ENCODE measurements at places on chromosomes 12 and 14.

DNA sequence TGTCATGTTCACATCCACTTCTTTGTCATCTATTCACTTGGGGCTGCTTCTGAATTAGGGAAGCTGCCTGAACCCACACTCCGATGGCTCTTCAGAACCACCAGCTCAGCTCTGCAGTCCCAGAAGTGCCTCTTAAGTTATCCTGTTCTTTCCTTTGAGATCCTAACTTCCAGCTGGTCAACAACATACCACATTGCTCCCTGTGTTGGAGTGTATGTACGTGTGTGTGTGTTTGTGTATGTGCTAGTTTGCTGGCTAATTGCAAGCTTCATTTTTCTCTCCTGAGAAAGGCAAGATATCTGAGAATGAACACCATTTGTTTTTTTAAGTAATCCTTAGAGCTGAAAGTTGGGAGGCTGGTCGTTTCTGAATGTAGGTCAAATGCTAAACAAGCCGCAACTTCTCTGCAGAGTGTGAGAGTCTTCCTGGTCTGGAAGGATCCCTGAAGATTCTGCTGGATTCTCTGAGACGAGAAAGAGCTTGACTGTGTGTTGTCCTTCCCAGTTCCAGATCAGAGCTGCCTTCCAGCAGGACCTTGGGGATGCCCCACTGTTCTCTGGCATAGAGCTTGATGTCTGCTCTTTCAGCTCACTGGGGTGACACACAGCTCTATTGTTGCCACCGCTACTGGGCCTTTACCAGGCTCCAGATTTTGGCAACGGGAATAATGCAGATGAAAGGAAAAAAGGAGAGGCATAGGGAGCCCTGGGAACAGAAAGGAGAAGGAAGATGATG lies 839 bp downstream of the GSG1 start:
- no peak for DNase-seq

DNA sequence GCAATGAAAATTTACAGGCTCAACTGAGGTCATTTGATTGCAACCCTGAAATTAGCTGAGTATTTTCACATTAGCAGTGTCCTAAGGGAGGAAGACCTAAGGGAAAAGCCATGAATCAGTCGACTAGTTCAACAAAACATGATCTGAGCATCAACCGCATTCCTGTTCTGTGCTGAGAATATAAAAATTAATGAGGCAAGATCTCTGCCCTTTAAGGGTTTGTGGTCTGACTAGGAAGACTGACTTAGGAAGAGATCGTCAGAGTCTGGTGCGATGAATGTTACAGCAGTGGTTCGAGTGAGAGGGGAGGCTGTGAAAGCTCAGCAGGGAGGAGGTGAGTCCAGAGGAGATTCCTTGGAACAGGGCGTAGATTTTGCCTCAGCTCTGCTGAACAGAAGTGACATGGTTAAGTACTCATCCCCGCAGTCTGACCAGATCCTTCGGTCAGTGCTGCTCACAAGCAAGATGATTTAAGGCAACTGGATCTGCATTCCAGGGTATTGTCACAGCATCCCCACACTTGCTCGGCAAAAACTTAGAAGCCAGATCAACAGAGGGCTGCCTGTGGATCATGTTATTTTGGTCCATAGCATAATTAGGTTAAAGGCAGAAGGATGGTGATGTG lies 49.6 kb downstream of the BMAL2 start:
- DNase-seq = no peak

- no peak for DNase-seq
Observed at GRCh38 chr12:89135976-89136634, 216.2 kb downstream of the DUSP6 start.

- no peak for DNase-seq
Observed at GRCh38 chr12:51871918-51872688, 15.8 kb upstream of the ANKRD33 start.

GRCh38 chr12:5661811-5662210 lies 229.9 kb downstream of the NTF3 start:
- no peak for DNase-seq

GRCh38 chr12:95227818-95228356 lies 10.3 kb downstream of the VEZT start:
- no peak for DNase-seq
